Esophagus squamous epithelium (tissue), 5 donors: ENCODE measurements at places on chromosomes 7 and 10. TPM values are rescaled to one million over a fixed set of nuclear protein-coding genes. Genes with fewer than 3 reads are reported as not detected.

DNA sequence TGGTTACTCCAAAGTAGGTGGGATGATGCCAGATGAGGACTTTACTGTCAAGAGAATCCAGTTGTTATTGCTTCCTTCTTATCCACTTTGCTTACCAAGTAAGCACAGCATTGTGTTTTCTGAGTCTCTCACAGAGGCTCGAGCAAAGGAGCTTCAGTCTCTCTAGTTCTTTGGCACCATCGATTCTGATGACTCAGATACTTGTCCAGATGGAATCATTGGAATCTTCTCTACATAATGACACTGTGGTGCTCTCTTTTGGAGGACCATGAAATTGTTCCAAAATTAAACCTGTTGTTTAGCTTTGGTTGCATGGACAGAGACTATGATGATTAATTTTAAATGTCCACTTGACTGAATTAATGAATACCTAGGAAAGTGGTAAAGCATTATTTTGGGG is 132.6 kb downstream of the NXPH1 start:
- no peaks in the 10 kb centered on the region for H3K27me3 ChIP-seq
- H3K27ac ChIP-seq, result no peak overlapping the region
- H3K4me1 ChIP-seq, result no peaks in the 10 kb centered on the region
- no peak overlapping the region for H3K4me3 ChIP-seq
- DNase-seq, result no peak

DNA sequence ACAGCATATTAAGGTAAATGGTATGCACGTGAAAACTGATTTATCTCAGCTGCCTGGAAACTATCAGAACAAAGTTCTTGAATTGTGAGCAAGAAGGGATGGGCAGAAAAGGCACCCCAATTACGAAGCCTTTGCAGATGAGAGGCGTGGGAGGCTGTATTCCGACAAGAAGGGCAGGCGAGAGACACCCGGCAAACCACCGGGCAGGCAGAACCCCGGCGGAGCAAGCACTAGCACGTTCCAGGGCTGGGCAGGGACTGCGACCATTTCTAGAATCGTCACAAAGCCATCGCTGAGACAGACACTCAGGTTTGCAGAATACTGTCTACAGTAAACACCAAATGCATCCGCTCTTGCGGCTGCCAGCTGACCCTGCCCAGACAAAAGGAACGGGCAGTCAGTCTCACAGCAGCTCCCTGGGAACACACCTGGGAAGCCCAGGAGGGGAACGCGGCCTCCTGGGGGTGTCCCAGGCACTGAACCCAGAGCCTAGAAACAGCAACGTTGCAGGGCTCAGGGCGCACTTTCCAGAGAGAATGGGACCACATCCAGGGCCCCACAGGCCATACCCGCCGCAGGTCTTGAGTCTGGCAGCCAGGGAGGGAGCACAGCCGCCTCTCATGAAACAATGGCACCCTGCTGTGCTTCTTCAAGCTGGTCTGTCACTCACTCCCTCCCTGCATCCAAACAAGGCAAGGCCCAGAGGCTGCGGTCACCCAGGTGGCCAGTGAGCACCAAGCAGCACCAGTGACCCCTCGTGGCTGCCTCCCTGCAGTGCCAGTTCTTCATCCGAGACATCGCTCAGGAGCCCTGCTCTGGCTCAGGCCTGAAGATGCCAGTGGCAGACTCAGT is 261.9 kb downstream of the PTPRN2 start:
- no peak overlapping the region for H3K4me3 ChIP-seq
- H3K4me1 ChIP-seq, result peaks cover 5% of the 10 kb centered on the region

DNA sequence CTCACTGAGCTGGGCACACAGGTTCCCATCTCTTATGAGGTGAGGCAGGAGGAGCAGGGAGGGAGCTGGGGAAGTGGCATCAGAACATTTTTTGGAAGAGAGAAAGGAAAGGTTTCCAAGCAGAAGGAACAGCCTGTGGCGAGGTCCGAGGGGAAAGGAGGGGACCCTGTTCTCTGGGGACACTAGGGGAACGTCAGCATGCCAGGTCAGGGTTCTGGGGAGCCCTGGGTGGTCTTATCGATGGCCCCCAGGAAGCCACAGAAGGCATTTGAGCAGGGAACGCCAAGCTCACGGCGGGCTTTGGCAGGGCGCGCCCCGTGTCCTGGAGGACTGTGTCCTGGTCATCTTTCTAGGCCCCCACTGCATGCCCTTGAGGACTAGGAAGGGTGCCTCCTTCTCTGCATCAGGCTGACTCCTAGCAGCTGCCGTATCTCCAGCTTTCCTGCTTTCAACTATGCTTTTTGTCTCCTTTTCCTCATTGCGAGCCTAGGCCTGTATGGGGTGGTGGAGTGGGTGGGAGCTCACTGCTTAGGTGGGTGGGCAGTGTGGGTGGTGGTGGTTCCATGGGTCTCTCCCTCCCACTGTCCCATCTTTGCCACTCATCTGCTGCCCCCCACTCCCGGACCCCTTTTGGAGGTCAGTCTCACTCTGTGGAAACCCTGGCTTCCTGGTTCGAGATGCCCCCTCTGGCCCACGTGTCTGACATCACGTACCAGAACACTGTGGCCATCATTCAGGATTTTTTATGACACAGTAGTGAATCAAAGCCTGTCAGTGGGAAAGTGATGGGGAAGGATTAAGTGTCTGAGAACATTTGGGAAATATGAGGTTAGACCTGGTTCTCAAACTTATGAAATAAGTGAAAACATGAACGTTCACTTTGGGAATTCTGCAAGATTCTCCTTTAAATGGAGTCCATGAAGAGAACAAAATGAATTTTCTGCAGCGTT is 89.1 kb downstream of the CUX1 start:
- DNase-seq, result no peak
- H3K4me3 ChIP-seq, result no peak overlapping the region
- no peaks in the 10 kb centered on the region for H3K36me3 ChIP-seq
- no peaks in the 10 kb centered on the region for H3K27me3 ChIP-seq
- peaks cover 7% of the 10 kb centered on the region for H3K4me1 ChIP-seq
- H3K27ac ChIP-seq, result no peak overlapping the region

Gene SFTPA1
- total RNA-seq, result not detected

Gene STEAP1B
- 13.1 TPM for total RNA-seq

Gene EMX2
- total RNA-seq, result not detected
